ENCODE measurements at places on chromosomes 12 and 14.

DNA sequence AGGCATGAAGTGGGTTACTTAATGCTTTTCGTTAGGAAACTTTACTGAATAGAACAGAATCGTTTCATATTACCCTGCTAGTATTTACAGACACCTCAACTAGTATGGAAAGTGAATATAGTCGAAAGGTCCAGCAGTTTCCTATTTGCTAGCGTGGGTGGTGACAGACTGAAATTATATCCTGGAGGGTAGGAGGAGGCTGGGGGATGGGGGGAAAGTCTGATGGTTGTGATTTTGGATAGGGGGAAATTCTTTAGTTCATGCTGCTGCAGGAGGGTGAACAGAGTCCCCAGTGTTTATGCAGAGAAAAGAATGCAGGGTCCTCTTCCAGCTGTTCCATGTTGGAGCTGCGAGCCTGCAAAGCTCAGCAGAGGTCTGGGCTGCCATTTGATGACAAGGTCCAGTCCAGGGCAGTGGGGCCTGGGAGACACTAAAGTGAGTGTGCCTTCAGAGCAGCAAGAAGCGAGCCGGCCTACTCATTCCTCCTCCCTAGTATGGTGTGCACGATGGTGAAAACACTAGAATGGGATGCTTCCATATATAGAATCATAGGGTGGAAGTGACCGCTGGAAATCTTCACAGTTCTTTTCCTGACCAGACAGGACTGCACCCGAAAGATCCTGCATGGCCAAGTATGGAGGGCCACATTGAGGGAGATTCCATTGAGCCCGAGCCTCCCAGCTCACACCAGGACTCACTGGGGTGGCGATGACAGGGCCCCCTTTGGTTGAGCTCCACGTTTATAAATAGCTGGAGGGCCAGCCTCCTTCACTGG is 2.1 kb downstream of the SAMD4A start:
- DNase-seq: peak; percentile 46

DNA sequence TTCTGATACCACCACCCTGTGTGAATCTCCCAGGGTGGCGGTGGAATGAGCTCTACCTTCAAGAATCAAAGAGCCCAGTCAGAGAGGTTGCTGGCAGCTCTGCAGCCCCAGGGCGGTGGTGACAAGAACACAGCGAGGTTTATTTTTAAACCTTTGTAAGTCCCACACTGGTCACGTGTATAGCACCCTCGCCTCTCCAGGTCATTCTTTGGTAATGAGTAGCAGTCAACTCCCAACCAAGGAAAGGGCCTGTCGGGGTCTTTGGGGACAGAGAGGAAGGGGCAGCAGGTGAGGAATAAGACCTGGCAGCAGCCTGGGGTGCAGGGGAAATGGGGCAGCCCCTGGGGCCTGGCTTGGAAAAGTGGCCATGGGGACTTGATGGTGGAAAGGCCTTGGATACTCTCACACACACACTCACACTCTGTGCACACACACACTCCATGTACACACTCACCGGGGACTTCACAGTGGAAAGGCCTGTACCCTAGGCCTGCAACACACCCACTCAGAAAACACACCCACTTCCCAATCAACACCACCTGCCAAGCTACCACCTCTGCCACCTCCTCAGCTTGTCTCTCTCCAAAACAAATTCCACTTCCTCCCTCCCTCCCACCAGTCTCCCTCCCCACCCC is 178.6 kb downstream of the DPF3 start:
- DNase-seq: peak; percentile 57

- DNase-seq: no peak
These were observed 80.5 kb downstream of the MED13L start for GRCh38 chr12:116196752-116197718.

DNA sequence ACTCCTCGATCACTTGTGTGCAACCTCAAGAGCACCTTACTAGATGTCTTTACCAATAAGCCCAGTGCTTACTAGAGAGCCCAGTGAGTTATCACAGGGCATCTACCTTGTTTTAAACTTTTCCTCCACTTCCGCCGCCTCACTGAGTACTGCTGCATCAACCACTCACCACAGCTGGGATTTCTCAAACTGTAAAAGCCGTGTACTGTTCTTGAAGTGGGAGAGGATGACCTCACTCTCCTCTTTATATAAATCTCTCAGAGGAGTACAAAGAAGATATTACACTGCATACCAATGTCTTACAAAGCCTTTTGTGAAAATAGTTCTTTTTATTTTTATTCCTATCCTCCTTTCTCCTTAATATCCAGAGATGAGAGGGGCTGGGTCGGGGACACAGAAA is 94.1 kb downstream of the PLCZ1 start:
- peak; percentile 18 for DNase-seq

DNA sequence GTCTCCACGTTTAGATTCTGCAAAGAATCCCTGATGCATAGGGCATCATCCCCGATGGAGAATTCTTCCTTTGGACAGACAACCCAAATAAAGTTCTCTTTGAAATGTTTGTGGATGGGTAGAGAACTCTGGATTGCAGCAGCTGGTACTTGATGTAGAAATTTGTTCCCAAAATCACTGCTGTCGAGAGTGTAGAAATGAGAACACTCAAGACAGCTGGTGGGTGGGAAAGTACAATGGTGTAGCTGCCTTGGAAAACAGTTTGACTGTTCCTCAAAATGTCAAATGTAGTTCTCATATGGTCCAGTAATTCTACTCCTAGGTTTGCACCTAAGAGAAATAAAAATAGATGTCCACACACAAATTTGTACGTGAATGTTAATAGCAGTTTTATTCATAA is 671.5 kb upstream of the TMEM132C start:
- no peak for DNase-seq

- no peak for DNase-seq
These were observed 5.1 kb downstream of the P3H3 start for GRCh38 chr12:6833189-6833890.

- DNase-seq: peak; percentile 72
These were observed 22.3 kb upstream of the HECTD1 start for GRCh38 chr14:31229638-31230572.

DNA sequence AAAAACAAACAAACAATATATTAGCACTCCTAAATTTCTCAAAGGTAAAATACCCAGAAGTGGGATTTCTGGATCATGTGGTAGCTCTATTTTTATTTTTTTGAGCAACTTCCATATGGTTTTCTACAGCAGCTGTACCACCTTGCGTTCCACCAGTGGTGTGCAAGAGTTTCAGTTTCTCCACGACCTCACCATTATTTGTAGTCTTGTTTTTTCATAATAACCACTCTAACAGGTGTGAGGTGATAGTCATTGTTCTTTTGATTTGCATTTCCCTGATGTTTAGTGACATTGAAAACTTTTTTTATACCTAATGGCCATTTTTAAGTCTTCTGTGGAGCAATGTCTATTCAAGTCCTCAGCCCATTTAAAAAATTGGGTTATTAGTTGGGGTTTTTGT is 127.3 kb upstream of the SLC38A2 start:
- DNase-seq: no peak

- no peak for DNase-seq
These were observed 42.1 kb downstream of the CCDC85C start for GRCh38 chr14:99561864-99562263.

- DNase-seq: no peak
These were observed 24.1 kb downstream of the TMEM229B start for GRCh38 chr14:67464377-67464776.

- peak; percentile 62 for DNase-seq
These were observed 212.0 kb downstream of the PTPRO start for GRCh38 chr12:15534322-15534721.
